ENCODE measurements at places on chromosomes 12 and 14.
A peak's percentile ranks its signal among the peaks of the same experiment; 100 is the strongest.

DNA sequence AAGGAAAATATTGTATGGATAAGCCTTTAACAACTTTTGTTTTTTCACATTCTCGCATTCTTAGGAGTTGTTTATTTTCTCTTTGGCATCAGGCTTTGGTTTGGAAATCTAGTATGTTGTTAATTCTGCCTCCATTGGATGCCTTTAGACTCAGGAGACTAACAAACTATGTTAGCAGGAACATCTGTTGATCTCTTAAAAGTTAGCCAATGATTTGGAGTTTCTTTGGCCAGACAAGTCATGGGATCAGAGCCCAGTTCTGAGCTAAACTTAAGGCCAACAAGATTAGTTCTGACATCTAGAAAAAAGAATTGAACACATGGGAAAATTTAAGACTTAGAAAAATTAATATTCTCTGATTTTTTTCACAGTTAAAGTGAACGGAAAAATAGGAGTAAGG is 35.3 kb upstream of the STRAP start:
- no peak for DNase-seq

- no peak for DNase-seq
These were observed 310.0 kb downstream of the ZFP36L1 start for GRCh38 chr14:68482772-68483395.

DNA sequence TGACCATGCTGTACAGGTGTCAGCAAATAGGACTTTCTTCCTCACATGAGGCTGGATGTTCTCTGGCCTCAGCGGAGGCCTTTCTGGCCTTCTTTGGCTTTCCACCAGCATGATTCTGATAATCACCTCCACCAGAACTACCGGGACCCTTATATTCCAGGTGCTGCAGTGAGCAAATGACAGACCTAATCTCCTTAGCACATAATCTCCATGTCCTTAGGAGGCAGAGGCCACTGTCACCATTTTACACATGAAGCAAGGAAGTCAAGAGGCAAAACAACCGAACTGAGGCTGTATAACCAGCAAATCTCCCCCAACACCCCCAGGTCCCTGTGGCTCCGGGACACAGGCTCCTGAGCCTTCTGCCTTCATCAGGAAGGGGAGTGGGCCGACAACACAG is 91.2 kb downstream of the ITPK1 start:
- DNase-seq, result no peak

DNA sequence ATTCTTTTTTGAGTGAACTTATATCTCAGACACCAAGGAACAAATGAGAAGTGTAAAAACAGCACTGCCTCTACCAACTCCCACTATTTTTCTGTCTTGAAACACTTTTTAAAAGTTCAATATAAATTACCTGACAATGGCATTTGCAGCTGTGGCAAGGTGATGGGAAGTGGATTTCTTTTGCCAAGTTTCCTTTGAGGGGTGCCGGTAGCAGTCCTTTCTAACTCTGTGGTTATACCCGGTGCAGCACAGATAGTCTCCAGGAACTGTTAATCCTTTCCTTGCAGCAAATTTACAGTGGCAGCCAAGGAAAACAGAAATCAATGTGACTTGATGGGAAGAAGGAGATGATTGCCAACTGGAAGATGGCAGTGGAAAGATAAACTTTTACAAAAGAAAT is 243.7 kb downstream of the BCAT1 start:
- no peak for DNase-seq

DNA sequence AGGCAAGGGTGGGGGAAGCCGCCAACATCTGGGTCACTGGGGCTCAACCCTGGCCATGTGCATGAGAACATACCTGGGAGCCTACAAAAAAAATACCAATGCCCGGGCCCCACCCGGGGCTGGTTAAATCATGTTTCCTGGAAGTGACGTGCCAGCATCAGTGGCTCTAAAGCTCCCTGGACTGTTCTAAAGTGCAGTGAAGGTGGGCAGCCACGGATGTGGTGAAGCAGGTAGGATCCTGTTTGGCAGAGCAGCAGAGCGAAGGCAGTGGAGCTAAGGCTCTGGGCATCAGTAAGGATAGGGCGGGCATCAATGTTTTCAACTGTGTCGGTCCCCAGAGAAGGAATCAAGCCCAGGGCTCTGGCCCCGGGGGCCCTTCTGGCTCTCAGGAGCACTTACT is 525 bp upstream of the GPR68 start:
- DNase-seq, result no peak

DNA sequence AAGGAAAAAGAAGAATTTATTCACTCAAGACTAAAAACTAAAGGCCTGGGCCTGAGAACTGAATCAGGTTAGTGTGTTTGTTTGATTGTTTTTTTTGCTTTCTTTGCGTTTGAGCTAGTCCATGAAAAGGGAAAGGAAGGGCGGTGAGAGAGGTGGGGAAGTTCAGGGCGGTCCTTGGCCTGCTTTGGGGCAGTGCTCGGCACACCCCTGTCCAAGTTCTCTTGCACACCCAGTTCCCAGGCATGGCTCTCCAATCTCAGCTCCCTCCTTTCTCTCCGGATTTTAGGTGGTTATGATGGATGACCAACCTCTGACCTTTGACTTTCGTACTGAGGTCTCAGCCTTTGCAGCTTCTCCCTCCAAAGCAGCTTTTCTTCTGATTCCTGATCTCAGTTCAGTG is 11.3 kb downstream of the COA8 start:
- no peak for DNase-seq

DNA sequence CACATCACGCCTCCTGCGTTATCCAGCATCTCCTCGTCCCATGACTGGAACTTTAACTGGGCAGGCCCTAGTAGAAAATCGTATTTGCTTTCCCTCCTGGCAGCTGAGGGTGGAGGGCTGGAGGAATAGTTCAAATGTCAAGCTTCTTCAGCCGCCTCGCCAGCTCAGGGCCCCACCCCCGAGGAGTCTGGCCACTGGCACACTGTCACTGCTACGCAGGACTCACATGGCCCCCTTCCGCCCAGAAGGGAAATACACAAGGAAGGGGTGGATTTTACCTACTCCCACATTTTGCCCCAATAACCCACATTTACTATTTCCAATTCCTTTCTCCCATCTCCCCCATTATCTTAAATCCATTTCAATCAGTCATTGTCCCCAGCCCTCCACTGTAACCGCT is 8.6 kb downstream of the SLC6A13 start:
- DNase-seq, result no peak

GRCh38 chr12:88063375-88063774 is 34.2 kb upstream of the C12orf50 start:
- DNase-seq, result no peak

DNA sequence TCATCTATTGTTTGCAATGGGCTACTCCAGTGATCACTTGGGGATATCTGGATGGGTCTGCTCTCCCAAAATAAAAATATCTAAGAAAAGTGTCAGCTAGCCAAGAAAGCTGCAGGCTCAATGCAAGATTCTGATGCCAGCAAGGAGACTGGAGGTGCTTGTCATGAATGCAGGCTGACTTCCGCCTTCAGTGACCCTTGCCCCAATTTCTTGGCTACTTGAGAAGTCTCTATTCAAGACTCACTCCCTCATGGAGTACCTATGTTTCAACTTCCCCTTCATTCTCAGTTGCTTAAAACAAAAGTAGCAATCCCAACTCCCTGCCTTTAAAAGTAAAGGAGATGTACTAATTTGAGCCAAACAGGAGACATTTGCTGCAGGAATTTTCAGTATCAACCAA is 123.9 kb downstream of the GPR65 start:
- DNase-seq, result no peak

DNA sequence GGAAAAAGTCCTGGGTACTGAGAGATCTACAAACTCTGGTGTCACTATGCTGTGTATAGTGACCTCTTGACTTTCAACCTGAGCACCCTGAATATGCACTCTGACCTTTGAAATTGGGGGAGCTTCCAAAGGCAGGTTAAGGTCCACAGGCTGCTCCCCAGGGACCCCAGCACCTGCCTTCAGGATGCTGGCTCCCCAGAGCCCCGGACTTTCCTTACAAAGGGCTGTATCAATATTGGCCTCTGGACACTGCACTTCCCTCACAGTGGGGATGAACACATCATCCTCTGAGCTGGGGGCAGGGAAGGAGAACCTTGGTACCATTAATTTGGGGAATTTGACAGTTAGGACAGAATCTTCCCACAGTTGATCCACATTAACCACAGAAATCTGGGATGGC is 14.3 kb downstream of the PLD4 start:
- no peak for DNase-seq

DNA sequence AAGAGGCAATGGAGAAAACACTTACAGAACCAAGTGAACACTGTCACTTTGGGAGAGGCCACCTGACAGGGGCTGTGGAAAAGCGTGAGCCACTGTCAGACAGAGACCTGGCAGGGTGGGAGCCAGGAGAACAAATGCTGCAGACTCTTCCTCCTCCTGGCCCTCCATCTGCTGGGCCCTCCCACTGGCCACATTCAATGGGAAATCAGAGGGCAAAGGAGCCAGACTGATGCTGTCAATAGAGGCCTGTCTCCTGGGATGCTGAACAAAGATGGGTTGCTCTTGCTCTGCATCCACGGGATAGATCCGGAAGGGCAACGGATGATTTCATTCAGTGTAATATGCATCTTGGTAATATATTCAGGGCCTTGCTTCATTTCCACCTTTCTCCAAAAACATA is 44.9 kb upstream of the BCAT1 start:
- DNase-seq, result no peak

GRCh38 chr14:103280278-103280928 is 53.6 kb upstream of the EIF5 start:
- no peak for DNase-seq

GRCh38 chr12:13099844-13100604 is 3.4 kb downstream of the GSG1 start:
- DNase-seq, result no peak

- DNase-seq, result peak; percentile 43
These were observed 890 bp upstream of the KIF26A start for GRCh38 chr14:104137297-104138097.

- no peak for DNase-seq
These were observed 280.2 kb downstream of the CACNA1C start for GRCh38 chr12:2332947-2333346.

DNA sequence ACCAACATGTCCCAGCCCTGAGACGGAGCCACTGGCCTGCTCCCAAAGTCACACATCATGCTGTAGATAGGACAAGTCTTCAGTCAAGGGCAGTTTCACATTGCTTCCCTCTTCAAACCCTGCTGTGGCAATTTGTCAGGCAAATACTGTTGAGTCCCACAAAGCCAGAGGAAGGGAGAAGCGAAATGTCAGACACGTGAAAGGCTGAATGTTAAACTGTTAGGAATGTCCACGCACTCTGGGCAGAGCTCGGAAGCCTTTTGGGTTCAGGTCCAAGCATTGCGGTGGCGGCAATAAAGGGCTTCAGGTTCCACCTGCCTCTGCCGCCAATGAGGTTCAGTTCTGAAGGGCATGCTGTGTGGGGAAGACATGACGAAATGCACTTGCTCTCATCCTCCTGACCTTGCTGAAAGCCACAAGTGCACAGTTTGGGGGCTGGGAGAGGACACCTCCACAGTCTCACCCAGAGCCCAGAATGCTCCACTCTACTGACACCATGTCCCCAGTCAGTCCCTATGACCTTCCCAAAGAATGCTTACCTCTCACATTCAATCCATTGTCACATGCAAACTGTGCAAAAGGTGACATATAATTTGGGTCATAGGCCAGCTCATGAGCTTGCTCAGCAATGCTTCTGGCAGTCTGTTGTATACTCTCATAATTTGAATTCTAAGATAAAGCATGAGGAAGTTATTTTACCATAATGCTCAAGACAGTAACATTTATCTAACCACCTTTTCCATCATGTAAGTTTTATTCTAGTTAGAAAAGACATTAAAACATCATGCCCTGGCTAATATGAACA is 35.7 kb downstream of the RAD9B start:
- no peak for DNase-seq

DNA sequence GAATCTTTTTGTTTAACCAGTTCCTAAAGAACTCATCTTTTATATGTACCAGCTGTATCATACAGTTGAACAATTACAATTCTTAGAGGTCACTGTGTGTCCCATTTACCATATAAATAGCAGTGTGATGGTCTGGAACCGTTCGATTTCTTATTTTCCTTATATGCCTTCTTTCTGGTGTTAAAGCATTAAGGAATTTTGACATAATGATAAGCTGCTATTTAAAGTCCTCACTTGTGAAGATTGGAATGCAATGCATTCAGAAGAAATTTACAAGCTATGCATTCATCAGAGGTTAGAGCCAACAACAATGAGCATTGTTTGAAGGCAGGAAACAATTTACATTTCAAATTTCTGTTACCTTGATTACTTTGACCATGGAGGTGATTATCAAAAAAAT is 80.0 kb upstream of the PRICKLE1 start:
- no peak for DNase-seq

- no peak for DNase-seq
These were observed 3.0 kb upstream of the MIPOL1 start for GRCh38 chr14:37194698-37195097.

GRCh38 chr14:91872011-91872501 is 4.7 kb upstream of the TC2N start:
- no peak for DNase-seq

DNA sequence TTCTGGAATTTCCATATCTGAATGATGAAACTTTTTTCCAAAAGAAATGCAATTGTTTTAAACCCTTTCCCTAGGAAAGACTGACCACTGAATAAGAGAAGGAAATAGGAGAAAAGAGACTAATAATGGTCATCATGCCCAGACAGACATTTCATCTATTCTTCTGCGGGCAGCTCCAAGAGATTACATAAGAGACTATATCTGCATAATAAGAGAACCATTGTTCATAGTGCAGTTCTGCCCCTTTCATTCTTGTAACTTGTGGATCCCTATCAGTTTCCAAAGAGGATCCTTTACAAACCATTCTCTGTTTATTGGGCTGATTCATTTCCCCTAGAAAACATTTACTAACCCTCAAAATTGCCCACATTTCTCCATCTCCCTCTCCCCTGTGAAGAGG is 197.8 kb downstream of the FSCB start:
- DNase-seq, result no peak

GRCh38 chr14:94295360-94296180 is 2.5 kb upstream of the SERPINA10 start:
- no peak for DNase-seq

DNA sequence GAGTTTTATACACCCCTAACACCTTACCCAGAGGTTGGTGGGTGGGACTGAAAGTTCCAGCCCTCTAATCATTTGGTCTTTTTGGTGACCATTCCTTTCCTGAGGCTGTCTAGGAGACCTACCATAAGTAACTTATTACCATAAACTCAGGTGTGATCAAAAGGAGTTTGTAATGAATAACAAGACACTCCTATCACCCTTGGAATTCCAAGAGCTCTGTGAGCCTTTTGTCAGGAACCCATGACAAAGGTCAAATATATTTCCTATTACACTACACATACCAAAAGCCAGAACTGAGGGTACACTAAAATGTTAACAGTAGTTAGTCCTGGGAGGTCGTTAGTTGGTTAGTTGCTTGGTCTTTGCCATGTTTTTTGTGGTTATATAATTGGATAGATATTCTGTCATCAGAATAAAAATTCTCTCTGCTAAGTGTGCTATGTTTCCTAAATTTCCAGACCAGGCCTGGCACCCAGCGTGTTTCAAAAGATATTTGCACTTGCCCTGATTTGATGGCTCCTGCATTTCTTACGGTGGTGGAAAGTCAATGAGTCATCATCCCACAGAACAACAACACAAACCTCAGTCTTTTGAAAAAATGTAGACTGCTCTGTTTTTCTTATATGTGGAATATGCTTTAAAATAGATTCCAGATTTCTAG is 27.0 kb upstream of the AKAP5 start:
- DNase-seq, result no peak

GRCh38 chr12:68001486-68002466 is 12.5 kb downstream of the IFNG-AS1 start:
- DNase-seq, result no peak
